ENCODE measurements at places on chromosomes 7 and 10. TPM values are rescaled to one million over a fixed set of nuclear protein-coding genes. Genes with fewer than 3 reads are reported as not detected.

GRCh38 chr7:131148258-131148657, 179.4 kb upstream of the MKLN1 start:
- H3K27me3 ChIP-seq, result no peaks in the 10 kb centered on the region
- no peak for DNase-seq
- no peaks in the 10 kb centered on the region for H3K36me3 ChIP-seq
- H3K4me3 ChIP-seq, result no peak overlapping the region
- H3K27ac ChIP-seq, result no peak overlapping the region

DNA sequence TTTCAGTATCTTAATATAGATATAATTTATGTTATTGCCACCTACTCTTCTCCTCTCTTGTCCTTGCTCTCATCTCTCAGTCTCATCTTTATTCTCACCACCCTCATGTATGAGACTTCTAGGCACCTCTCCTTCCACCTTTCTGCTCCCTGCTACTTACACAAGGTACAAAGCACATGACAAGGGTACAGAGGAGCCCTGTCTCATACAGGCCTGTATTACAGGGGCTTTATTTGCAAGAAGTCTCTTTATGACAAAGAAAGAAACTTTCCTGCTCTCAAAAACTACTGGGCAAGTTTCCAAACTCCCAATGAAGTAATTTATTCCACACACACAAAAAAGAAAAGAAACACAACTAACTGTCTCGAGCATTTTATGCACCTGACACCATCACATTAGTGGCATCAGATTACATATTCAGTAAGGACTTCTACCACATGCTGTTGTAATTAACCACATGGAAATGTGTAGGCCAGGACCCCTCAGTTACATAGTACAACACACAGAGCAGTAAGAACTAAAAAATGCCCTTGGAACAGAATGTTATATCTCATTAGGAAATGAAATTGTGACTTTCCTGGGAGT, 253.1 kb downstream of the FZD1 start:
- no peaks in the 10 kb centered on the region for H3K27me3 ChIP-seq
- H3K36me3 ChIP-seq, result no peaks in the 10 kb centered on the region
- no peak overlapping the region for H3K4me3 ChIP-seq
- H3K4me1 ChIP-seq, result peaks cover 16% of the 10 kb centered on the region
- no peak overlapping the region for H3K27ac ChIP-seq

DNA sequence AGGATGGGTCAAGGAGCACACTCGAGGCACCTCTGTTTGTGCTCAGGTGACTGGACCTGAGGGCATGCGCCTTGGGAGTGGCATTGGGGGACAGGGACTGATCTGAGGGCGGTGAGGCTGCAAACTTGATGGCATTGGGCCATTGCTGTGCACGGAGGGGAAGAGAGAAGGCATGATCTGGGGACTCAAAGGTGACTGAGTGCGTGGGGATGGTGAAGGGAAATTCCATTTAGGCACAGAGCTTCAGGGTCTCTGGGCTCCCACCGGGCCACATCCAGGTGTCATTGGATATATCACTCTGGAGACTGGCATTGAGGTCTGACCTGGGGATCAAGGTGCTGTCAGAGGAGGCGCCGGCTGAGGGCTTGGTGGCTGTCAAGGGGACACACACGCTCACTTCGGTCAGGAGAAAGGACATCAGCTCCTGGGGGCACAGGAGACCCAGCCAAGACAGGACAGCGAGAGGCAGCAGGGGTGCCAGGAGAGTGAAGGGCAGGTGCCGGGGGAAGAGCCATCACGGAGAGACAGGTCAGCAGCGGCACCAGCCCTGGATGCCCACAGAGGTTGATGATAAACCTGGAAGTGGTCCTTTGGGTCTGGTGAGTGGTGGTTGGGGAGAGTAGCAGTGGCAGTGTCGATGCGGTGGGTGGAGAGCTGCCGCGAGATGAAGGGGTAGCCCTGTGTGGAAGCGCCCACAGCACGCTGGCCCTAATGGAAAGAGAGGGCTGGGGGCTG, 5.5 kb downstream of the ADCK2 start:
- H3K27me3 ChIP-seq, result peaks cover 15% of the 10 kb centered on the region
- H3K4me3 ChIP-seq, result no peak overlapping the region
- peaks cover 2% of the 10 kb centered on the region for H3K4me1 ChIP-seq
- H3K27ac ChIP-seq, result no peak overlapping the region
- no peaks in the 10 kb centered on the region for H3K36me3 ChIP-seq

- H3K4me3 ChIP-seq, result no peak overlapping the region
- no peaks in the 10 kb centered on the region for H3K27me3 ChIP-seq
- no peak for DNase-seq
Observed at GRCh38 chr7:55493408-55493807, 78.9 kb downstream of the VOPP1 start.

GRCh38 chr10:117540640-117541404, 1.7 kb upstream of the EMX2 start:
- no peaks in the 10 kb centered on the region for H3K36me3 ChIP-seq
- no peak for DNase-seq
- H3K27ac ChIP-seq, result no peak overlapping the region

DNA sequence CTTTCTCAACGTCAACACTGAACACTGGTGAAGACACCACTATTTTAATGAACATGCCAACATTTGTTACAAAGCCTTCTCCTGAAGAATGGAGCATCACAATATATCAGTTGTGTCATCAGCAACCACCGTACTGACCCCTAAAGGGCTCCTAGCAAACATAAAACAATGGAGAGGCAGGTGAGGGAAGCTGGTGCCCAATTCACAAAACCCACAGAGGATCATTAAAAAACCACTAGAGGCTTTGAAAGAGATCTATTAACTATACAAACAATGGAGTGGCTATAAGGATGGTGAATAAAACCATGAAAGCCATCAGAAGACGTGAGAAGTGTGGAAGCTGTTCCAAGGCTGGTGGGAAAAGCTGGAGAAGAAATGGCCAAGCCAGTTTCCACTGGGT, 150.8 kb downstream of the FAM107B start:
- DNase-seq, result no peak
- H3K4me3 ChIP-seq, result no peak overlapping the region

Gene SPDYE9
- total RNA-seq, result not detected

DNA sequence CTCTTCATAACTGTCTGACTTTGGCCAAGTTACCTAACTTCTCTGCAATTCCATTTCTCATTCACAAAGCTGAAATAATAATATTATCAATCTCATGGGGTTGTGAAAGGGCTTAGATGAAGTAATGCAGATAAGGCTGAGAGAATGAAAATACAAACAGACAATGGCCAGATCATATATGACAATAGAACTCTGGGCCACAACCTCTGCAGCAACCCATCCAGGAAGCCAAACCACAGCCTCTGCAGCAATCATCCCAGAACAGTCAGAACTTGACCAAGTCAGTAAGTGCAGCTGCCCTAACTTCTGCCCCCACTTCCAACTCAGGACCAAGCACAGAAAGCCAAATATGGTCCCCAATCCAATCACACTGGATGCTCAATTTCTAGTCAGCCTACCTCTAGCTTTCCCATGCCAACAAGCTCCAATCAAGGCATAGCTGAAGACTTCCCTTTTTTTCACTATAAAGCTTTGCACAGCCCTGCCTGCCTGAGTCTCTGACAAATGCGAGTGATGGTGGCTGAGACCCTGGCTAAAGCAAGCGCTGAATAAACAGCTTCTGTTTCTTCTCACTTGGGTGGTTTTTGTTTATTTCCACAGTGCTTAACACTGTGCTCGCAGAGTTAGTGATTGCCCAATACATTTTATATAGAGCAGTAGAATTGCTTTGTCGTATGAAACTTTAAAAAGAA, 34.8 kb upstream of the TNPO3 start:
- H3K27ac ChIP-seq, result no peak overlapping the region
- H3K27me3 ChIP-seq, result no peaks in the 10 kb centered on the region
- no peaks in the 10 kb centered on the region for H3K4me1 ChIP-seq
- DNase-seq, result no peak

DNA sequence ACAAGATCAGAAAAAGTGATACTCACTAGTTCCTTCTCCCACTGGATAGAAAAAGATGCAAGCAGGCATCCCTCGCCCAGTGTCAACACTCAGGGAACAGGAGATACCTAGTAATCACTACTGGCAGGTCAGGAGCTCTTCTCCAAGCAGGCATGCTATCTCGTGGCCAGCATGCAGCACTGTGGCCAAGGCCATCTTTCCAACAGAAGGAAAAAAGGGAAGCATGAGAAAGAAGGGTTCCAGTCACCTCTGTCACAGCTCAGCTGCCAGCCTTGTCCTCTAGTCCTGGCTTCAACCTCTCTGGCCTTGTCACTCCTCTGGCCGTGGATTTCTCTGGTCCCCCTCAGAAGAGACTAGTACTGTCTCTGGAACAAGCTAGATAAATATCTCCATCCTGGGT, 45.3 kb downstream of the DLG5 start:
- H3K4me1 ChIP-seq, result peaks cover 37% of the 10 kb centered on the region
- DNase-seq, result no peak
- H3K27ac ChIP-seq, result no peak overlapping the region
- no peaks in the 10 kb centered on the region for H3K27me3 ChIP-seq
- H3K36me3 ChIP-seq, result no peaks in the 10 kb centered on the region

Gene OR2F1
- not detected for total RNA-seq

Gene IL15RA
- not detected for total RNA-seq

Gene AVPI1
- total RNA-seq, result 5.8 TPM

Gene LIPK
- not detected for total RNA-seq

DNA sequence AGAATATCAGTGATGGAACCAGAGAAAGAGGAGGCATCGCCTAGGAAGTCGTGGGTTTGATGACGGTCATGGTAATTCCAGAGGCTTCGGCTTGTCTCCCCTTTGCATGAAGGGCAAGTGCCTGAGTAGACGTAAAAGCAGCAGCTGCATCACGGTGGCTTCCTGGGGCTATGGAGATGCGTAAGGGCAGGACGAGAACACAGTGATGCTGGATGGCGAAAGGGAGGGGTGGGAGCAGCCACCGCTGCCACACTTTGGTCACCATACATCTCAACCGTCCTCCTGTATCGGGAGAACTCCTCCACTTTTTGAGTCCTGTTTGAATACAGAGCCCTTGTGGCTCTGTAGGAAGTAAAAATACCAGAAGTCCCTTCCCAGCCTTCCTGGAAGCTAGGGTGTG, 182.7 kb downstream of the ZMYND11 start:
- H3K27me3 ChIP-seq, result no peaks in the 10 kb centered on the region
- no peaks in the 10 kb centered on the region for H3K36me3 ChIP-seq
- no peak overlapping the region for H3K27ac ChIP-seq
- no peak for DNase-seq
- no peaks in the 10 kb centered on the region for H3K4me1 ChIP-seq

GRCh38 chr10:77428691-77429395, 208.8 kb downstream of the KCNMA1 start:
- peaks cover 16% of the 10 kb centered on the region for H3K4me1 ChIP-seq
- no peak overlapping the region for H3K27ac ChIP-seq
- H3K36me3 ChIP-seq, result no peaks in the 10 kb centered on the region
- no peaks in the 10 kb centered on the region for H3K27me3 ChIP-seq
- DNase-seq, result peak; percentile 61
- no peak overlapping the region for H3K4me3 ChIP-seq

Gene PKD1L1
- total RNA-seq, result 0.09 TPM

Gene NEUROG3
- not detected for total RNA-seq

Gene LDB1
- 79.2 TPM for total RNA-seq

Gene ZNF804B
- total RNA-seq, result not detected

Gene AASS
- total RNA-seq, result 264 TPM

- H3K27ac ChIP-seq, result no peak overlapping the region
- peaks cover 15% of the 10 kb centered on the region for H3K4me1 ChIP-seq
- DNase-seq, result no peak
Observed at GRCh38 chr7:1696671-1697498, 26.8 kb downstream of the ELFN1 start.

DNA sequence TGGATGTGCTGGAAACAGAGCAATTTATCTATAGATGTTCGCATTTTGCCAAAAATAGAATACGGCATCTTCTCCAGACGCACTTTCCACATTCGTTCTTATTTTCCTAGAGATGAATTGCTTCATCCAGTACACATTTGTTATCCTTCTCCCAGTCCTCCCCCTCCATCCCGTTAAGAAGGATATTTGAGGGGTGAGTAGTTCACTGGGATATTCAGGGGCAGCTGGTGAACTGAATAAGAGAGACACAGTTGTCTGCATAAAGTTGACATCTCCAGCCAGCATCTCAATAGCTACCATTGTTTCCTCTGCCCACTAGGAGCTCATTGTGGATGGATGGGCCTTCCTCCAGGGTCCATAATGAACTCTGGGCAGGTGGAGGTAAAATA, 456.8 kb upstream of the NRP1 start:
- no peak for DNase-seq
- H3K27ac ChIP-seq, result no peak overlapping the region
- H3K36me3 ChIP-seq, result no peaks in the 10 kb centered on the region
- H3K27me3 ChIP-seq, result no peaks in the 10 kb centered on the region
- H3K4me3 ChIP-seq, result no peak overlapping the region

Gene CTNNA3
- 12.9 TPM for total RNA-seq
